ENCODE measurements at places on chromosomes 7 and 10. TPM values are rescaled to one million over a fixed set of nuclear protein-coding genes. Genes with fewer than 3 reads are reported as not detected.

GRCh38 chr10:26391701-26392695 is 46.1 kb upstream of the APBB1IP start:
- no peak for DNase-seq

DNA sequence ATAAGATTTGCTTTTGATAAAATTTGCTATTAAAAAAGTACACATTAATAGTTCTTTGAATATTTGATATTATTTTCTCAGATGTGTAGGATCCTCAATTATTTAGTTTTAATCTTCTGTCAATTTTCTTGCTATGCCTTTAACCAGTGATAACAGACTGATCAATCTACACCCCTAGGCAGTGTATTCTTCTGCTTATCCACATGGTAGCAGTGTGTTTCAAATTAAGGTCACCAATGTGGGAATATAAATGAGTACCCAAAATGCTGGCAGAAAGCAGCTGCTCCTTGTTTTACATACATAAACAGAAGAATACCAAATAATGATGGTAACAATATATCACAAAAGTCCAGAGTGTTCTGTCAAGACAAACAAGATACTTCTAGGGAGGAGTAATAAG is 87.0 kb downstream of the SKAP2 start:
- DNase-seq, result no peak

FZD1 gene
- 0.10 TPM for total RNA-seq

GOLGA7B gene
- 14.1 TPM for total RNA-seq

GRCh38 chr7:127066974-127067373 is 185.8 kb downstream of the GRM8 start:
- DNase-seq, result no peak

RPEL1 gene
- not detected for total RNA-seq

- DNase-seq, result no peak
These were observed 34.5 kb upstream of the GSAP start for GRCh38 chr7:77450613-77451012.
